NCI-H2171 (cell line): ENCODE measurements at places on chromosomes 11 and 22.

DNA sequence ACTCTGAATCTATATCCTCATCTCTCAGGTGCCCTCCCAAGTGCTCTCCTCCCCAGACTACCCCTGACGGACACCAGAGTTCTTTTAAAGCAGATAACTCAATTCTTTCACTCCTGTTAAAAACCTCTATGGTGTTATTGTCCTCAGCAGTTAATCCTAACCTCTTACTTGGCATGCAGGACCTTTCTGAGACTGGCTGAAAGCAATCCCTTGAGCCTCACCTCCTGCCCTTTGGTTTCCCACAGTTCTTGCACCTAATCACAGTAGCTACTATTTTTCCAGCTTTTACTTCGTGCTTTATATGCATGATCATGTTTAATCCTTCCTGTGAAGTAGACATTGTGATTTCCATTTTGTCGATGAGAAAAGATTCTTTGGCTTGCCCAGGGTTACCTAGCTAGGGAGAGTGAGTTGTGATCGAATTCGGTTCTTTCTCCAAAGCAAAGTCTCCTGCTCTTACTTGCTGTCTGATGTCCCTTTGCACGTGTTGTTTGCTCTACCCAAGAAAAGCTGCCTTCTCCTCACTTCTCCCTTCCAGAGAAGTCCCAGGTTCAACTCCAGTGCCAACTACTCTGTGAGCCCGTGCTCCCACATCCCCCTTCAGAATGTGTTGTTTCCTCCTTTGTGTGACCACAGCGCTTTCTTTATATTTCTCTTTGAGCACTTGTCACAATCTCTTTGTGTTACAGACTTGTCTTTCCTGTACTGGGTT is 2.1 kb downstream of the UBE2L3 start:
- no peak for DNase-seq

DNA sequence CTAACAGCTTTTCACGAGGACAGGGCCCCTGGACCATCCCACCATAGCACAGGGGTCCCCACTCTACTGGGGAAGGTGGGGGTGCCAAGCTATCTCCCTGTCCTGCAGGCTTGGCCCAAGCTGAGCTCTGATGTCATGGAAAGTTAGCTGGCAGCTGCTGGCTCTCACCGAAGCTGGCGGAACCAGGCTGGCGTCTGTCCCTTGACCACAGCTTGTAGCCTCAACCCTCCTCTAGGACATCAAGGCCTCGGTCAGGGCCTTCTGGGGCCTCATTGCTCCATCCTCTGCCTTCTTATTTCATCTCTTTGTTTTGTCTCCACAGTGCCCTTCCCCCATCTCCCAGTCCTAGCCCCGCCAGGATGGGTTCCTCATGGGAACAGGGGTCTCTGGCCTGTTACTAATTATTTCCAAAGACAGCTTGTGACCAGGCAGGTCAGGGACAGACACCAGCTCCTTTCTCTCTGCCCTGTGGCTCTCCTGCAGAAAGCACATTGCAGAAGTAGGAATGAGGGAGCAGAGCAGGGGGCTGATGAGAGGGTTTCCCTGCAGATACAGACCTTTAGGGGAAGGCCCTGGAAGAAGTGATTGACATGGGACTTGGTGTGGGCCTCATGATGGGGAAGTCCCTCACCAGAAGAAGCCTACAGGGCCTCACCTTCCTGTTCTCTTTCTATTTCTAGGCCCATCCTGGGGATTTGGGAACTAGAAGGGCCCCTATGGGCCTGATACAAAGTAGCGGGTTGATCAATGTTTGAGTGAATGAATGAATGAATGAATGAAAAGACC is 97.5 kb upstream of the ALX4 start:
- DNase-seq: no peak

GRCh38 chr22:32335471-32335870 is 22.2 kb upstream of the RFPL3 start:
- DNase-seq: no peak

- DNase-seq: no peak
Observed at GRCh38 chr11:128548649-128549255, 38.6 kb downstream of the ETS1 start.

GRCh38 chr11:36056160-36056751 is 112.4 kb downstream of the LDLRAD3 start:
- DNase-seq: no peak

DNA sequence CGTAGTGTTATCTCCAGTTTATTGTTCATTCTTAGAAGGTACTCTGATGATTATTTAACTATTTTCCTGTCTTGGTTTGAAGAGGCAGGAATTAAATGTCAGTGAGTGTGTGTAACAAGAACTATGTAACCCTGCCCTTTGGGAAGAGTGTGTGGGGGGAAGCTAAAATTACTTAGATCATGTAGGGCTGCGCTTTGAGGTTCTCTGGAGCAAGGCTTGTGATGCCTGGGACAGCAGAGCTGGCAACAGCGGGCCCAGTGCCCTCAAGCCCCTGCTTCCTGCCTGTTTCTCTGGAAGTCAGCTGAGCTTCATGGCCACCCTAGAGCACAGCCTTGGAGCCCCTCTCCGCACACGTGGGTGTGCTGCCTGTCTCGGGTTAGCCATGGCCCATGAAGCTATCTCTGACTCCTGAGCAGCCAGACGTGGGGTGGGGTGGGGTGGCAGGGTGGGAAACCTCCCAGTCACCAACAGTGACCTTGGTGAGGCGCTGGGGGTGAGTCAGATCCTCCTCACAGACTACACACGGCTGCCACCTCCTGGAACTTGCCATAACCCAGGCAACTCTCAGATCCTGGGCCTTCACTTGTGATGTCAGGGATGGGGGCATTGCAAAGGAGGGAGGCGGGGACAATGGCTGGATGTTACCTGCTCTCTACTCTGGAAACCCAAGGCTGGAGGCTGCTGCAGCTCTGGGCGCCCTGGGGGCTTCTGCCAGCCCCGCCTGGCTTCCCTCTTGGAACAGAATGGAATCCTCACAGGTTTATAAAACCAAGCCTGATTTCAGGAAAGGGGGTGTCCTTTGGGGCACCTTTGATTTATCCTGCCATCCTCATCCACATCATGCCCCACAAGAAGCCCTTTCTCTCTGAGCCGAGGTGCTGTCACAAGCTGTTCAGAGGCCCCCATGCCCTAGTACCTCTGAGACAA is 88.6 kb downstream of the SNX19 start:
- no peak for DNase-seq

- DNase-seq: no peak
Observed at GRCh38 chr22:47439643-47440265, 677.3 kb downstream of the TBC1D22A start.

DNA sequence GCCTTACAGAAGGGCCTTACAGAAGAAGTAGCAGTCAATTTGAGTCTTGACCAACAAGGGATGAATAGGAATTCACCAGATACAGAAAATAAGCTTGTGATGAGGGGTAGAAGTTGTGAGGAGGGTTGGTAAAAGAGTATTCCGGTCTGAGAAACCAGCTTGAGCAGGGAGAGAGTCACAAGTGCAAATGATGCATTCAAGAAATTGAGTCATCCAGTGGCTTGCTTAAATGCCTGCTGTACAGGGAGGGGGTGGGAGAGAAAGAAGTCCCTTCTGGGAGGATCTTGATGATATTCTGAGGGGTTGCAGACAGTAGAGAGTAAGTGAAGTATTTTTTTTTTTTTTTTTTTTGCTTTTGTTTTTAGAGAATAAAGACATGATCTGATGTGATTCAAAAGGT is 9.2 kb downstream of the CCKBR start:
- DNase-seq: no peak

DNA sequence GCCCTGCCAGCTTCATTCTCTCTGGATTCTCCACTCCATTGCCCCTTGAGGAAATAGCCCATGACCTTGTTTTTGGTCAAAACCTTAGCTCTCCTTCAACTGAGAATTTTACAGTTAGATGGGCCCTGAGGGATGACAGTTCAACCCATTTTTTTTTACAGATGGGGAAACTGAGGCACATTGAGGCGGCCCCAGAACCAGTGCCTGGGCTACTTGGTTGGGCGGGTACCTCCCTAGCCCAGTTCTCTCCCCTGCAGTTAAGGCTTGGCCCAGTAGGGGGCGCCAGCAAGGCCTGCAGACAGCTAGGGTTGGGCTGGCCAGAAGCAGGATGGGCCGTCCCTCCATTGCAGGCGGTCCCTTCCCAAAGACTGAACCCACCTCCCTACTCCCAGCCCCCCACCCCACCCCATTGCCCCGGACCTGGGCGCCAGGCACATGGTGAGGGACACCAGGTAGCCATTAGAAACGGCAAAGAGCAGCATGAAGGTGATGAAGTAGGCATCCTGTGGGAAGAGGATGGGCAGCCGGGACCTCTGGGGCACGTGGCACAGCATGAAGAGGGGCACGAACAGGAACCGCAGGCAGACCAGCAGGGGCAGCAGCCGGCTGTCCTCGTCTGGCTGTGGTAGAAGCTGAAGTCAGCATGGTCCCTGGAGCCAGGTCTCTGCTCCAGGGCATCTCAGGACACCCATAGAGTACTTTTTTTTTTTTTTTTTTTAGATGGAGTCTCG is 7.6 kb downstream of the SLC29A2 start:
- no peak for DNase-seq

DNA sequence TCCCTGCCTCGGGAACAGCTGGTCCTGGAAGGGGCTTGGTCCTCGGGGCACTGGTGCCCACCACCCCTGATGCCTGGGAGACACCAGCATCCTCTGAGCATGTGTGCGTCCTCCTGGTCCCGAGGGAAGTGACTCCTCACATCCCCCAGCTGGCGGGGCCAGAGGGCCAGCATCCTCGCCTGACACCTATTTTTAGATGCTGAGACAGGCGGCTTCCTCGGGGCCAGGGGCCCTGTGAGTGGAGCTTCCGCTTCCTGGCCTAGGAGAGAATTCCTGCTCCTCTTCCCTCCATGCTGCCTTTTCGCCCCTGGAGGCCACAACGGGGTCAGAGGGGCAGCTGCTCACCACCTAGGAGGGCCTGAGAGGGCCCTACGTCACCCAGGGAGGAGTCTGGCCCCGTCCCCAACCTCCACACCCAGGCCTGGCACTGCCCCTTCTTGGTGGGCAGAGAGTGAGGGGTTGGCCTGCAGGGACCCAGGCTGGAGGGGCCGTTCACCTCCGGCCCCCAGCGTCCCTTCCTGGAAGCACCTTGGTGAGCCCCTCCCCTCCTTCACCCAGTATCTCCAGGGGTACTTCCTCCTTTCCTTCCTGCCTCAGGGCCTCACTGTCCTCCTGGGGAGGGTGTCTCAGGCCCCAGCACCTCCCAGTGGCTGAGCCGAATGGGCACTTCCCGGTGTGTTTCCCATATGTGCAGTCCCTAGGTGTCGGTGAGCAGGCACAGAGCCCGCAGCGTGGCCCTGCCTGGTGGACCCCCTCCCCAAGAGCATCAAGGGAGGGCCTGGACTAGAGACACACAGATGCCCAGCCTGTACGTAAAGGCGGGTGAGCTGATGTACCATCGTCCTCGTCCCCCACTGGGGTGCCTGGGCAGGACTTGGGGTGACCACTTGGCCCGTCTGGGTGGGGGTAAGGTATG is 6.1 kb downstream of the CD81 start:
- no peak for DNase-seq

DNA sequence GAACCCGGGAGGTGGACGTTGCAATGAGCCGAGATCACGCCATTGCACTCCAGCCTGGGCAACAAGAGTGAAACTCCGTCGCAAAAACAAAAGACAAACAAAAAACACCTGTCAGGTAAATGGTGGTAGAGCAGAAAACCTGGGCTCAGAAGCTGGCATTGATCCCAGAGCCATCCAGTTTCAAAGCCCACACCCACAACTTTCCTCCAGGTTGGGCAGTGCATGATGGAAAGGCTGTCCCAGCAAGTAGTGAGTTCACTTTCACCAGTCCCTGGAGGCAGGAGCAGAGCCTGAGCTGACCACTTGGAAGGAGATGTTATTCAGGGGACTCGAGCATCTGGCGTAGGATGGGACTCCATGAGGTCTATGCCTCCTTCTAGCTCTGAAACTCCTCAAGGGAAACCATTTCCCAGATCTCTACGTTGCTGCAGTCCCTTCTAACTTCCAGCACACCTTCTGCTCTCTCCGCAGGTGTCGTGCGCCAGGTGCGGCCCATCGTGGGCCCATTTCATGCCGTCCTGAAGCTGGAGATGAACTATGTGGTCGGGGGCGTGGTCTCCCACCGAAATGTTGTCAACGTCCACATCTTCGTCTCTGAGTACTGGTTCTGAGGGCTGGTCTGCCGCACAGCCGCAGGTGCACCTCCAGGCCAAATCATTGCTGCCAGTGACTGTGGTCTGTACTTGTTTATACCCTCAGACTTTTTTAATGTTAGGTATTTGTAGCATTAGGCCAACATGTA is 71.6 kb upstream of the ATXN10 start:
- peak; percentile 19 for DNase-seq

DNA sequence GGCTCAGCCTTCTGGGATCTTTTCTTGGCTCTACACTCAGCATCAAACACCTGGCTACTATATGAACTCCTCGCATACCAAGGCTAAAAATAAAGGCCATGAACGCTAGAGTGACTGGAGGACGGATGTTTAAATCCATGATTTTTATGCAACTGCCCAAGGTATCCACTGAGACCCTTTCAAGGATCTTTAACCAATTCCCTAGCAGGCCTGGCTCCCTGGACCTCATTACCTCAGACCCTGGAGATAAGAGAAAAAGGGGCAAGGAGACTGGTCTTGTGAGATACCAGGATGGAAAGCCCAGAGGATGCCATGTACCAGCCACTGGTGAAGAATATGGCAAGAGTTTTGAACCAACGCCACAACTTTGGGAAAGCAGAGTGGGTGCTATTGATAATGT is at the start of gene OR51G2:
TSS of gene OR51G2 (minus strand) at position 101 of the 400 bp plus-strand sequence. CDS start 3,687 bp downstream, outside the sequence.
- DNase-seq: no peak

DNA sequence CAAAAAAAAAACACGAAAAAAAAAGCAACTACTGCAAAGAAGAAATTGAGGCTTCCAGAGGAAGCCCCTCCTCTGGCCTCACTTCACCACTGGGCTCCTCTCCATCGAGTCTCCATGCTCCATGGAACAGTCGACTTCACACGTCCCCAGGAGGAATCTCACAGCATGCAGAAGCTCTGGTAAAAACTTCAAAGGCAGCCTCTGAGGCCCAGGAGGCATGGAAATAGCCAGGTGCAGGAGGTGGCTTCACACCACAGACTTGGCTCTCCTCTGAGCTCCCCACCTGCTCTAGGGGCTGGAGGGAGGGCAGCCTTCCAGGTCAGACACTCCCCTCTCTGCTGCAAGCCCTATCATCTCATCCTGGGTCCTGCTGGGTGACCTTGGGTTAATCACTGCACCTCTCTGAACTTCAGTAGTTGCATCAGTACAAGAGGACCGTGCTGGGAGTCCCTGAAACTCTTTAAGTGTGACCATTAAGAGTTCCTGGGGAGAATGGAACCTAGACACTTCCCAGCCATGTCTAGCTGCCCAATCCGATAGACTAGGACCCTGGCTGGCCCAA is 8.2 kb downstream of the PDE2A start:
- DNase-seq: no peak

DNA sequence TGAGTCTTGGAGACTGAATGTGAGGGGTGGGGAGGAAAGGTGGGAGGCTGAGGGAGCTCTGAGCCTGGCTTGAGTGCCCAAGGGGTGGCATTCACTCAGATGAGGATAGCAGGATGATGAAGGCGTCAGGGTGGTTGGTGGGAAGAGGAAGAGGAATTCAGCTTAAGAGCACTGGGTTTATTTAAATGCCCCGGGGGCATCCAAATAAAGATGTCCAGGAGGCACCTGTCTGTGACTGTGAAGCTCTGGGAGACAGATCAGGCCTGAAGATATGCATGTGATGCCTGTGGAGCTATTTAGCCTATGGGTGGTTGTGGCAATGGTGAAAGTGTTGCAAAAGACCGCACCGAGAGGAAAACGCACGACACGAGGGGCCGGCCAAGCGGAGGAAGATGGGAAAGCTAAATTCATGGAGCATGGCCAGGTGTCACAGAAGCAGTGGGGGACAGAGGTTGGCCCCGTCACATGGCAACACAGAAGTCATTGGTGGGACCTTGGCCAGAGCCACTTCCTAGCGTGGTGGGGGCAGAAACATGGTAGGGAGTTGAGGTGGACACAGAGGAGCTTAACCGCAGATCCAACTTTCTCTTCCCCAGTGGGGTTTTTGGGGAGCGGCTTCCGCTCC is 15.5 kb downstream of the SLC37A2 start:
- no peak for DNase-seq
